ENCODE measurements at places on chromosomes 1 and 21.

DNA sequence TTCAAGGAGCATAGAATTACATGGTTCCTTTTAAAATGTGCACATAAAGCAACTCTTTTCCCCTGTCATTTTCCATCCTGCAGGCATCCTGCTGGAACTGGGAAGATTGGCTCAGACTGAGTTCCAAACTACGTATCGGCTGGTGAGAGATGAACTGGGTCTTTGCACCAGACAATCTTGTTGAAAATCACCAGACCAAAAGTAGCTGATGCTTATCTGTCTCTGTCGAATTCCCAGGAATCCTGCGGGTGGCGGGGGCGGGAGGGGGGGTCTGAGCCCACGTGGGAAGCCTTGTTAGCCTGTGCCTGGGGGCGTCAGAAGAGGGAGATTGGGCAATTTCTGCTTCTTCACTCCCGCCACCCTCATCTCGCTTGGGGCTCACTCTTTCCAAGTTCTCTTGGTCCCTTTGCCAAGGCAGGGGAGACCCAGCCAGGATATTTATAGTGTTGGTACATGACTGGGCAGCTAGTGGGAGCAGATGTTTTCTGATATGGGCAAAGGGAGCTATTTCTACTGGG, 90.1 kb upstream of the SLC25A33 start:
- DNase-seq, result peak; percentile 34

DNA sequence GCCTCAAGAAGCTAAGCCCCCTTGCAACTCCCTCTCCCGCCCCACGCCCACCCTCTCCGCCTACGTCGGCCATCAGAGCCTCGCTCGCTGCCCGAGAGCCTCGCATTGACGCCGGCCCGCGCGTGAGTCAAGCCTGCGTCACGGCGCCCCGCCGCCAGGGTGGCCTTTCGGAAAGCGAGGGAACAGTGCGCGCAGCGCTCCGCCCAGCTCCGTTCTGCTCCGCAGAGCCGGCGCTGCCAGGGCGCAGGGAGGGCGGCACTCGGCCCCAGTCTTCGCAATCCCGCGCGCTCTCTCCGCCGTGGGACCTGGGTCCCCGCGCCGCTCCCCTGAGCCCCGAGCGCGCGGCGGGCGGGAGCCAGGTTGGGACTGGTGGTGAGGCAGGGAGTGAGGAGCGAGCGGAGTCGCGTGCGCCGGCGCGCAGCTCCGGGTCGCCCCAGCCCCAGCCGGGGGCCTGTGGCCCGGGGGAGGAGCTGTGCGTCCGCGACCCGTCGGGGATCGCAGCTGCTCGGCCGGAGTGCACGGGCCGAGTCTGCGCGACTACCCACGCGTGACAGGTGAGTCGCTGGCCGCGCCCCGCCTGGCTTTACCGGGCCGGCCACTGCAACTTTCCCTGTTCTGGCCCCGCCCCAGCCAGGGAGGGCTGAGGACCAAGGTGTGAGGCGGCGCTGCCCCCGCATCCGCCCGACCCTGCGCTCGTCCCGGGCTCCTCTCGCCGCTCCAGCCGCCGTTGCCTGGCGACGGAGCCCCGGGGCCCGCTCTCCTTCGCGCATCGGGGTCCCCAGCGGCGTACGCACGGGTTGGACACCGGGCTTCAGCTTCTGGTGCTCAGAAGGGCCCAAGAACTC, at the start of gene SLC6A17:
Gene SLC6A17 (plus strand): TSS at position 165 of the 845 bp plus-strand sequence. CDS start 16,436 bp downstream, outside the sequence.
- DNase-seq, result peak; percentile 64

DNA sequence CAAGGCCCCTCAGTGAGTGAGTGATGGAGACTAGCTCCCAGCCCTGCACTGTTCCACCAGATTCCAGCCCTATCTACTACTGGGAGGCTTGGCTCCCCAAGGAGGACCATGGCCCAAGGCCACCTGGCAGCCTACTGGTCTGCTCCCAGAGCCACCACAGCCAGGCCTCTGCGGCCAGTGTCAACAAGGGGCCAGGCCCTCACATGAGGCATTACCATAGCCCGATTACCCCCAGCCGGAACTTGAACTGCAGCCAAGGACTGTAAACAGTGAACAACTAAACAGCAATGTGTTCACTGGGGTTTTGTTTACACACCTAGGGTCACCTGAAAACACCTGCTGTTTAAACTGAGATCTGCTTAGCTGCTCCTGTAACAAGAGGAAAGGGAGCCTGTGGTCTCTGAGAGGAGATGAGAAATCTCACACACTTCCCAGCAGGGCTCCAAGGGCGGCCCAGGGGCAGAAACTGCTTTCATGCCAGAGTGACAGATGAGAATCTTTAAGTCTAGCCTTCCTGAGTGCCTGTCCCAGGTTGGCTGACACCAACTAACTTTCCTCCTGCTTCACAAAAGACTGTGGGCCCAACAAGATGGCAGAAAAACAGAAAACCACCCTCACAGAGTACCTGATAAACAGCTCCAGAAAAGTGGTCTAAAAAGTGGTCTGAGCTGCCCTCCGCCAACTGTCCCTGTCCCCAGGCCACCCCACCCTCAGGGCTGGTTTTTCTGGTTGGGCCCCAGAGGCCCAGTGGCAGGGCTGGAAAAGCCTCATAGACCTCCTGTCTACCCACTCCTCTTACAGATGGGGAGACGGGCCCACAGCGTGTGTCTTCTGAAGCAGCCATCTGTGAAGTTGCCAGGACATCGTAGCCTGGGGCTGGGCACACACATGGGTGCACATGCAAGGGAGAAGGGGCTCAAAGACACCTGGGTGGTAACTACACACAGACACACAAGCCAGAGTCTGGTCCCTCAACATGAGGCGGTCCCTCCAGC, 28.8 kb downstream of the MEF2D start:
- no peak for DNase-seq

- DNase-seq, result peak; percentile 97
These were observed at the start of gene S100A13 for GRCh38 chr1:153626904-153627714. S100A13 (minus strand) TSS chr1:153627505; CDS start chr1:153626472, 1,033 bp downstream.

DNA sequence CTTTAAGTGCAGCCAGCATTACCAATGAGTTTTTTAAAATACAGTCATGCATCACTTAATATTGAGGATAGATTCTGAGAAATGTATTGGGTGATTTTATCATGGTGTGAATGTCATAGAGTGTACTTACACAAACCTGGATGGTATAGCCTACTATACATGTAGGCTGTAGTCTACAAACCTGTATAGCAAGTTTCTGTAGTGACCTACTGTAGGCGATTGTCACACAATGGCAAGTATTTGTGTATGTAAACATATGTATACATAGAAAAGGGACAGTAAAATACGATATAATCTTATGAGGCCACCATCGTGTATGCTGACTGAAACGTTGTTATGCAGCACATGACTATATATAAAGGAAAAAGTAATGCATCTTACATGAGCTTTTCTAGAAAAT, 48.2 kb downstream of the RPE65 start:
- no peak for DNase-seq
